ENCODE measurements at places on chromosomes 3 and 15.
A peak's percentile ranks its signal among the peaks of the same experiment; 100 is the strongest.

GRCh38 chr3:195248281-195248680 is 22.7 kb downstream of the XXYLT1 start:
- DNase-seq: peak; percentile 39

GRCh38 chr3:105752791-105753415 is 115.9 kb downstream of the CBLB start:
- DNase-seq: no peak

DNA sequence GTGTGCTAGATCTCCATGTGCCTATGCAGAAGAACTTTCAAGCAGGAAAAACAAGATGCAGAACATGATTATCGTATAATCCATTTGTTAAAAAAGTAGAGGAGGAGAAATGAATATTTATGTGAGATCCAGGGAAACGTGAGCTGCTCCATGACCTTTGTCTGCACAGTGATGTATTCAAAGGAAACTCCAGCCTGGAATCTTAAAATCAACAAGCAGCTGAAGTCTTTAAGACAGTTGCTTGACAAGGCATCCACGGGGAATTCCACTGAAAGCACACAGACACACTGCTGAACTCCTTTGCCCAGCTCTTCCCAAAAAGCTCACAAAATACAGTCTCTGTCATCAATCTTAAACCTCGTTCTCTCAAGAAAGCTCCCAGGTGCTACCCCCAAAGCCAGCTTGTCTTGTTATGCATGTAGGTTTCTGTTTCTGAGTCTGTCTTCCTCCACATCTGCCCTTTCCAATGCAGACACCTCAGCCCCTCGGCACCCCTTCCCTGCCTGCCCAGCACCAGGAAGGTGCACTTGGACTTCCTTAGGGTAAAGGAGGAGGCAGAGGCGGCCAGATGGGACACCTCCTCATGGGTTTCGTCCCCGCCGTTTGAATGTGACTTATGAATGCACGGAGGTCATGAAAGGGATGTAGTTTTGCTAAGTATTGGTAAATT is 28.7 kb downstream of the LRRK1 start:
- DNase-seq: no peak

DNA sequence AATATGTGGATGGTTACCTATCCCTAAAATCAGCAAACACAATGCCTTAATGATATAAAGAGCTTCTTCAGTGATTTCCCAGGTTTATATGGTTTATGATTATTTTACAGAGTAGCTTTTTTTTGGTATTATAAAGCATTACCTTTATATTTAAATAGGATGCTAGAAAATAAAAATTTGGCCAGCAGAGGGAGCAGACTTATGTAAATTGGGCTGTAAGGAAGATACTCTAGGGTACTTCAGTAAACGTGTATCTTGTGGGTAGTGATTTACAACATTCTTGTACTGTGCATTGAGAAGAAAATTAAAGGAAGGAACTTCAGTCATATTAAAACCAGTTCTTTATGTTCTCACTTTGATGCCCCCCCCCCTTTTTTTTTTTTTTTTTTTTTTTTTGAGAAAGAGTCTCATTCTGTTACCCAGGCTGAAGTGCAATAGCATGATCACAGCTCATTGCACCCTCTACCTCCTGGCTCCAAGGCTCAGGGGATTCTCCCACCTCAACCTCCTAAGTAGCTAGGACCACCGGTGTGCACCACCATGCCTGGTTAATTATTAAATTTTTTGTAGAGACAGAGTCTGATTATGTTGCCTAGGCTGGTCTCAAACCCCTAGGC is 167.9 kb downstream of the BBX start:
- no peak for DNase-seq

- DNase-seq: no peak
Observed at GRCh38 chr3:59107856-59108815, 58.3 kb upstream of the CFAP20DC start.

GRCh38 chr3:1381647-1382036 is 288.8 kb downstream of the CNTN6 start:
- DNase-seq: no peak

DNA sequence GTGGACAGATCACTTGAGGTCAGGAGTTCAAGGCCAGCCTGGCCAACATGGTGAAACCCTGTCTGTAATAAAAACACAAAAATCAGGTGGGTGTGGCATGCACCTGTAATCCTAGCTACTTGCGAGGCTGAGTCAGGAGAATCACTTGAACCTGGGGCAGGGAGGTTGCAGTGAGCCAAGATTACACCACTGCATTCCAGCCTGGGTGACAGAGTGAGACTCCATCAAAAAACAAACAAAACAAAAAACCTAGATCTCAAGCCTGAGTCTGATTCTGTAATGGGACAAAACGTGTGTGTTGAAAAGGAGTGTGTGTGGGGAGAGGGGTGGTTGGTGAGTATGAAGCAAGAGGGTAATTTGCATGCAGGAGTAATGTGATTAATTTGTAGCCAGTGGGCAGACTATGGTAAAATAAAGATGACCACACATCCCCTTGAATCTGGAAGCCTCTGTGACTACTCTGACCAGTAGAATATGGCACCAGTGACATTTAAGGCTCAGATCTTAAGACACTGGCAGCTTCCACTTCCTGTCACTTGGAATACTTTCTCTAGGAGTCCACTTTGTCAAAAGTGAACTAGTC is 18.4 kb upstream of the OPA1 start:
- no peak for DNase-seq

DNA sequence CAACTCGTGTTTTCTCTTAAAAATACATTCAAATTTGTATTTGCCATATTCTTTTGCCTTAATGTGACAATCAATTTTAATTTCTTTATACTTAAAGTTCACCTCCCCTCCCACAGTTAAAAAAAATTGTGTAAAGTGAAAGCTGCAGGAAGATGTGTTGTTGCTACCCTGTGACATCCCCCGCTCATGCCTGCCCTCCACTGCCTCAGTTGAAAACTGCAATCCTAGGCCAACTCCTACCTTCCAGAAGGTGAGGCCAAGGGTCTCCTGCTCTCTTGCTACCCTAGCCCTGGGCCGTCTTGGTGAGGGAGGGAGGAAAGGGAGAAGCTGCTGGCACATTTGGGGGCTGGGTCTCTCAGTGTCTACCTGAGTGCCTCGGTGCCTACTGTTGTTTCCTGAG is 57.0 kb upstream of the CMTM7 start:
- no peak for DNase-seq

GRCh38 chr3:108157273-108157672 is 65.0 kb downstream of the IFT57 start:
- DNase-seq: no peak

- DNase-seq: no peak
Observed at GRCh38 chr3:48090166-48090939, 74.1 kb upstream of the MAP4 start.

DNA sequence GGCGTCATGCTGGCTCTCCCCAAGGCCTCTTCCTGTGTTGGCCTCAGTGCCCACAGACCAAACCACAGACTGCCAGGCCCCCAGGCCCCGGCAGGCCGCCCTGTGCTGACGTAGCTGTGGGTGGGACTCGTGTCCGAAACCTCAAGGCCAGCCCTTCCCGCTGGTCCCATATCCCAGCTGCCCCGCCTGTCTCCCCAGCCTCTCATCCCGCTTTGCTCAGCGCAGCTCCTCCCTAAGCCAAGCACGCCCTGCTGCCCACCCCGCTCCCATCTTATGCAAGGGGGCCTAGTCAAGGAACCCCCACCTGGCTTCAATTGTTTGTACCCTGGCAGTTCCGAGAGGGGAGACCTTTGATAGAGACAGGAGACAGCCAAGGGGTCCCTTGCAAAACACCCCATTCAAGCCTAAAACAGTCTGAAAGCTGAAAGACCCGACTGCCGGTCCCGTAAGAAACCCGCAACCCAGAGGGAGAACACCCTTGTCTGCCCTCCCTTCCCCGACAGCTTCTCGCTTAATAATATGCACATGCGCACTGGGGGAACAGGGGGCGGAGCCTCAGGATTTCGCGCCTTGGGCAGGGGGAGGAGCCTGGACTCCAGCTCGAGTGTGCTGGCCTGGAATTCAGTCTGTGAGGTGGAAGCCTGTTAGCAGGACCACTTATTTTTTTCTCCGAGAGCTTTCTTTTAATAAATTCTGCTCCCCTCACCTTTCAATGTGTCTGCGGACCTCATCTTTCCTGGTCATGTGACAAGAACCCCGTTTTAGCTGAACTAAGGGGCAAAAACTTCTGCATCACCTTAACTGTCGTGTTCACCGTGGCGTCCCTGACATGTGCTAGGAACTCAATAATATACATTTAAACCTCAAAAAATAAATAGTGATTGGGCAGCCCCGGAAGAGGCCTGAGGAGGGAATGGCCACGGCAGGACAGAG is 17.2 kb downstream of the TNFAIP8L3 start:
- DNase-seq: peak; percentile 91

DNA sequence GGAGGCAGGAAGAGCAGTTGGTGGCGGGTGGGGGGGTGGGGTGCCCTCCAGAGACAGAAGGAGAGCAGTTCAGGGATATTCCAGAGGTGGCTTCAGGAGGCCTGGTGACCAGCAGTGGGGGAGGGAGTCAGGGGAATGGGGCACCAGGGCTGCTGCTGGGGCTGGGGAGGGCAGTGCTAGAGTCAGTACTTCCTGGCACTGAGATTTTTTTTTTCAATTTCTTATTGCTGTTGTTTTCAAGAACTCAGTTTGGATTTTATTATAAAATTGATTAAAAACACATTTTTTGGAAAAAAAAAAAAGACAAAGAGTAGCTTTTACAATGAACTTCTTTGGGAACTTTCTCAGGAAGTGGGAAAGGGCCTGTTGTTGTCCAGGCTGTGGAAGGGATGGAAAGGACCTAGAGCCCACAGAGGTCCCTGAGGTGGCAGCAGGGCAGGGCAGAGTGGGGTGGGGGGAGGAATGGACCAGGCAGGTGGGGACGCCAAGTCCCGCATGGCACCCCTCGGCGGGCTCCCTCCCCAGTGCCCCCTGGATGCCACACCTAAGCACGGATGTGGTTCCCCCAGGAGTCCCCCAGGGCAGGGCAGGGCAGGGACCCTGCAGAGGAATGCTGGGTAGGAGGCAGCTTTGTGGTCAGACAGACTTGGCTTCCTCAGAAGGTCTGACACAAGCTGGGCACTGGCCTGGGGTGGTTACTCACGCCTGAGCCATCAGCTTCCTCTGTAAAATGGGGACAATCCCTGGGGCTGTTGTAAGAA is 8.5 kb upstream of the ANPEP start:
- DNase-seq: no peak

- no peak for DNase-seq
Observed at GRCh38 chr3:64150623-64151207, 74.6 kb downstream of the PRICKLE2 start.

GRCh38 chr3:197309528-197310361 is 11.3 kb upstream of the DLG1 start:
- DNase-seq: no peak

GRCh38 chr15:57213862-57214261 is 162.4 kb upstream of the CGNL1 start:
- no peak for DNase-seq

GRCh38 chr15:40322531-40323238 is 807 bp upstream of the INAFM2 start:
- no peak for DNase-seq

DNA sequence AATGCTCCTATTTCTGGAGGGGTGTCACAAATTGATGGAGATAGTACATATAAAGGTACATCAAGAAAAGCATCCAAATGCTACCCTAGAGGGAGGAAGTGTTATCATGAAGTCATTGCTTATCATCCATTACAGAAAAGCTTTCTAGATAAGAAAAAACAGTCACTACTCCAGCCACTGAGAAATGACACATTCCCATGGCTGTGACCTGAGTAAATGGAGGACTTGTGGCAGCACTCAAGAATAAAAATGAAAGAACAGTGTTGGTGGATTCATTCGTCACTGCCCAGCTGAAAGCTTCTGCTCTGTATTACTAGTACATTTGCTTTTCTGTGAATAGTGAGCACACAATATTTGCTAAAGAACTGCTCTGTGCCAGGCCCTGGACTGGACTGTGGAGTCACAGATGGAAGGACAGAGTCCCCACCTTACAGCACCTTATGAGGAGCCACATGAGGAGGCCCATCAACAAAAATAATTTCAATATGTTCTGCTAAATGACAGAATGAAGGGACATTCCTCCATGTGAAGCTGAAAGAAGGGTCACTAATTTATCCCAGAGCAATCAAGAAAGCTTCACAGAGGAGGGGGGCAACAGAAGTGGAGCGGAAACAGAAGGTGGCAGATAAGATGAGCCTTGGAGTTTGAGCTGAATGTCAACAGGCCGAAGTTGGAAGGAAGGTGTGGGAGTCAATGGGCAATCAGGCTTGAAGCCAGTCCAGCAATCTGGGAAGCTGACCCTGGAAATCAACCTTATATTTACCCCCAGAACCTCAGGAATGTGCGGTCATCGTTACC is 343.5 kb upstream of the TRIM42 start:
- DNase-seq: no peak

DNA sequence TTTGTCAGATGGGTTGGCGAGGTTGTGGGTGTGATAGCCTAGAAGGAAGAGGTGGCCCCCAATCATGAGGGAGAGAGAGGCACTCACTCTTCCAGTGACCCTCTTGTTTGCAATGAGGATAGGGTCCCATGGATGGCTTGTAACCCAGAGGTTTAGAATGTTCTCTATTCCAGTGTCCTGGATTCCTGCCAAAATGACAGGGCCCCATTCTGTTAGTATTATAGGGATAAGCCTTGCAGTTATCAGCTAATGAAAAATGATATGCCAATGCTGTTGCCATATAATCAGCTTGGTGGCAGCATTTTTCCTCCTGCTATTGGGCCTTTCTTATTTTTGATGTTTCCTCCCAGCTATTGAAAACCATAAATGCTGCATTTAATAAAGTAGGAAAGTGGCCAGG is 23.3 kb upstream of the SENP7 start:
- DNase-seq: no peak

DNA sequence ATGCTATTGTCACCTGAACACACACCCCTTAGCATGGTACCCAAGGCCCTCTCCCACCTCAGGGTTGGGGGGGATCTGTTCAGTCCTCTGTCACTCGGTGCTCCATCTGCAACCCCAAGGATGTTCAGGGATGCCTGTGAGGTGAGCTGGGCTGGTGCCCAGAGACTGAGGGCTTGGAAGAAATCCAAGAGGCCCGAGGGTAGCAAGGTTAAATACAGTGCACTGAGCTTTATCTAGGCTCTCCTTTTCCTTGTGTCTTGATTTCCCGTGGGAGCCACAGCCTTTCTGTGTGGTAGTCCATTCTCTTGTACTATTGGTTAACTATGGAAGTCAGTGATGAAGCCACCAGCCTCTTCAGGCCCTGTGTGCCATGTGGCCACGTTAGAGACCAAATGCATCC is 18.7 kb upstream of the WNT5A start:
- DNase-seq: no peak

- DNase-seq: no peak
Observed at GRCh38 chr3:3599016-3599415, 200.2 kb upstream of the LRRN1 start.

- no peak for DNase-seq
Observed at GRCh38 chr3:67605377-67605776, 49.0 kb downstream of the SUCLG2 start.

- DNase-seq: no peak
Observed at GRCh38 chr3:173135059-173135458, 6.0 kb downstream of the SPATA16 start.

GRCh38 chr3:106386050-106386449 is 517.2 kb upstream of the CBLB start:
- no peak for DNase-seq

DNA sequence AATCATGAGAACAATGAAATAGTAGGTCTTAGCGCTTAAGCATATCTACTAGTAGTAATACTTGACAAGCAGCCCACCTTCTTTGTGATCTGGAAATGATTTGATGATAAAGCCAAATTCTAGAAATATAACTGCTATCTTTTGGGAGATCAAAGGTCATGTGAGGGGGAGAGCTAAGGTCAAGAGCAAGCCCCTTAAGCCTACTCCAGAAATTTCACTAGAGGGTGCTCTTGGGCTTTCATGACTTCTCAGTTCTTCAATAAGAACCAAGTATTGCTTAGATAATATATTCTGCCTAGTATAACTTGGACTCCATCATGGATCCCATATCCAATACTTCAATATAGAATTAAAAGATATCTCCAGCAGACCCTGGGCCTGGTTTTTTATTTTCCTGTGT is 319.6 kb downstream of the ZBTB20 start:
- no peak for DNase-seq

Data from lower leg skin (tissue), 4 donors.